Spleen (tissue), 13 donors: ENCODE measurements at places on chromosomes 12 and 14.
A peak's percentile ranks its signal among the peaks of the same experiment; 100 is the strongest.

DNA sequence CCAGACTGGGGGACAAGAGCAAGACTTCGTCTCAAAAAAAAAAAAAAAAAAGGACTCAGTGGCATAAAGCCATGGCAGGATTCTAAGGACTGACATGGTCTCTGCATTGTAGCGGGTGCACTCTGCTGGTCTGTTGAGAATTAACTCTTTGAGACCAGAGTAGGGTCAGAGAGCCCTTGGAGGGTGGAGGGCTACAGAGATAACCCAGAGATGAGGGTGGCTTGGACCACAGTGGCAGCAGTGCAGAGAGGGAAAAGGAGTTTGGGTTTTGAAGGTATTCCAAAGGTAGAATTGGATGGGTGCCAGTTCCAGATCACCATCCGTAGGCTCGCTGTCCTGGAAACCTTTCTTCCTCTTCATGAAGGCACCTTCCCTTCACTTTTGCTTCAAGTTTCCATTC is 14.3 kb upstream of the DYNC1H1 start:
- DNase-seq, result peak; percentile 41
- H3K27me3 ChIP-seq, result no peaks in the 10 kb centered on the region
- no peak overlapping the region for H3K4me3 ChIP-seq
- H3K4me1 ChIP-seq, result peaks cover 27% of the 10 kb centered on the region

DNA sequence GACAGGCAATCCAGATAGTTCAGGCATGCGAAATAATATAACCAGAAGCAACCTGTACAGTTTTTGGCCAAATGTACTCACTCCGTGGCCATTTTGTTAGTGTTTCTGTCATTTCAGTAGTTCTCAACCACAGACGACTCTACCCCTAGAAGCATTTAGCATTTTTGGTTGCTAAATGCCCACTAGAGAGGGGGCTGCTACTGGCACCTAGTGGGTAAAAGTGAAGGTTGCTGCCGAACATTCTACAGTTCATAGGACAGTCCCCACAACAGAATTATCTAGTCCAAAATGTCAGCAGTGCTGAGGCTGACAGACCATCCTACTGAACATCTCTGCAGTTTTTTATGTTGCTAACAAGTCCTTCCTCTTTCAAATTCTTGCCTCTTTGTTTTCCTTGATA is 107.4 kb downstream of the TSHR start:
- DNase-seq, result no peak
- no peaks in the 10 kb centered on the region for H3K4me1 ChIP-seq
- no peaks in the 10 kb centered on the region for H3K36me3 ChIP-seq
- no peak overlapping the region for H3K4me3 ChIP-seq

GRCh38 chr12:129753586-129753985 is 150.2 kb downstream of the TMEM132D start:
- DNase-seq, result no peak
- H3K4me3 ChIP-seq, result no peak overlapping the region
- H3K4me1 ChIP-seq, result no peaks in the 10 kb centered on the region
- H3K27ac ChIP-seq, result no peak overlapping the region
- H3K27me3 ChIP-seq, result no peaks in the 10 kb centered on the region

DNA sequence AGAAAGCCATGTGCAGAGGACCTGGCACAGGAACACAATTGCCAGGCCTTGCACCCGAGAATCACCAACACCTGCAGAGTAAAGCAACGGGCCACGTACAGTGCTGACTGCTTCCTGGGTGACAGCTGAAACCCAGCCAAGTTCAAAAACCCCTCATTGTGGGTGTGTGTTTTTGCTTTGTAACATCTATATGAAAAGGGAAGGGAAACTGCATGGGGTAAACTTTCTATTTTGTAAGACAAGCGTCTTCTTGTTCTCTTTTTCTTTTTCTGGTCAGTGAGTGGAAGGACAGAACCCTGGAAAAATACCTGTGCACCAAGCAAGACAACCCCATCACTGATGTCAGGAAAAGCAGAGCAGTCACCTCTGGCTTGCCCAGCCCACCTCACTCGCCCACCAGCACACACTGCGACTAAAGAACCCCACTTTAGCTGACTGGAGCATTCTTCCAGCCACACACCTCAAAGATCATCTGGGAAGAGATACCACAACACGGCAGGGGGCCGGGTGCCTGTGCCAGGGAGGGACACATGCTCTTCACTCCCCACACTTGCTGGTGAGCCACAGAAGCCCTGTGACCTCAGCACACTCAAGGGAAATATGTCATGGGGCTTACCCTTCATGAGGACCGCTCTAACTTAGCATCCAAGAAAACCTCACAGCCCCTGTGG is 172.3 kb downstream of the NDUFA12 start:
- H3K27ac ChIP-seq, result peak overlapping the region; percentile 74
- peak; percentile 84 for DNase-seq
- H3K27me3 ChIP-seq, result no peaks in the 10 kb centered on the region
- no peak overlapping the region for H3K4me3 ChIP-seq
- H3K36me3 ChIP-seq, result no peaks in the 10 kb centered on the region

GRCh38 chr12:2027351-2027750 is 23.1 kb upstream of the DCP1B start:
- DNase-seq, result no peak
- no peak overlapping the region for H3K27ac ChIP-seq
- H3K4me3 ChIP-seq, result no peak overlapping the region
- no peaks in the 10 kb centered on the region for H3K36me3 ChIP-seq
- H3K27me3 ChIP-seq, result no peaks in the 10 kb centered on the region

DNA sequence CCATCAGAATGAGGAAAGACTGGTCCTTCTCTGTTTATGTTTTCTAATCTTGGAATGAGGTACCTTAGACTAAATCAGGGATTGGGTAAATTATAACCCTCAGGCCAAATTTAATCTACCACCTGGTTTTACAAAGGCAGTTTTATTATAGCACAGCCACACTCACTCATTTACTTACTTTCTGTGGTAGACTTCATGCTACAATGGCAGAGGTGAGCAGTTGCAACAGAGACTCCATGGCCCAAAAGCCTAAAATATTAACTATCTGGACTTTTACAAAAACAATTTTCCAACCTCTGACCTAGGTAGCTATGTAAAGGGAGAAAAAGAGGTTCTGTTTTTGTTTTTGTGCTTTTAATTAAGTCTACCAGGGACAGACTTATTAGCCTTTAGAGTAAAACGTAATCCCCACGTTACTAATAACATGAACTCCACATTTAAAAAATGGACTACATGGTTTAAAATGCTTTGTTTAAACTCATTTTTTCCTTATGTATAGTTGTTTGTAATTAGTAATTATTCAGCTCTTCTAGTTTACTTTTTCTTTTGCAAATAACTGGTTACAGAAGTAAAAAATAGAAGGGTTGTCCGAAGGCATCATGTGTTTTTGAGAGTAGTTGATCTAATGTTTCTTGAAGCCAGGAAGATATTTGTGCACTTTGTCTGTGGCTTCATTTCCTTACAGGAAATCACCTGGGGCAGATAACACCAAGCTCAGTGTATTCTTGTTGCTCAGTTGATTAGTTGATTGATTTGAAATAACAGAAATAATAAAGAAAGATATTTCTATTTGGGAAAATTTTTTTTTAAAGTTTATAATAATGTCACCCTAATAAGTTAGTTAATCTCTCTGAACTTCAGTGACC is 57.6 kb upstream of the ATP2B1 start:
- no peak for DNase-seq
- H3K27ac ChIP-seq, result no peak overlapping the region
- no peaks in the 10 kb centered on the region for H3K27me3 ChIP-seq
- H3K4me1 ChIP-seq, result peaks cover 1% of the 10 kb centered on the region
- no peak overlapping the region for H3K4me3 ChIP-seq

DNA sequence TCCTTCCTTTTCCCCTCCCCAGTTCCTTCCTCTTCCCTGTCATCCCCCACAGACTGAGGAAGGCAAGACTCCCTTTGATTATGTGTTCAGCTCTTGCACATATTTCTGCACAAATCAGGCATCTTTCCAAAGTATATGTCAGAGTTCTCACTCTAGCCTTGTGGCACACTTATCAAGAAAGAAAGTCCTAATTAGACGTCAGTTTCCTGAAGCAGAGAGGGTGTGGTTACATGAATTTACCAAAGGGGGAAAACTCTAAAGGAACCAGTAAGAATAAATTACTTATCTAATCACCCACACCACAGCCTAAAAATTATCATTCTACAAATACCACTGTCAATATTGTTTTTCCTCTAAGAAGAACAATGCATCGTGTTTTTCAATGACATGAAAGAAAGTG is 120.7 kb upstream of the GRIP1 start:
- H3K36me3 ChIP-seq, result no peaks in the 10 kb centered on the region
- no peaks in the 10 kb centered on the region for H3K4me1 ChIP-seq
- no peak overlapping the region for H3K4me3 ChIP-seq
